Hepatic stellate cell (primary cell): ENCODE measurements at places on chromosomes 2 and 18.

GRCh38 chr2:112482309-112483041 is 519 bp downstream of the TTL start:
- peak; percentile 64 for DNase-seq

GRCh38 chr2:146762786-146763185 is 1082.0 kb upstream of the ACVR2A start:
- no peak for DNase-seq

DNA sequence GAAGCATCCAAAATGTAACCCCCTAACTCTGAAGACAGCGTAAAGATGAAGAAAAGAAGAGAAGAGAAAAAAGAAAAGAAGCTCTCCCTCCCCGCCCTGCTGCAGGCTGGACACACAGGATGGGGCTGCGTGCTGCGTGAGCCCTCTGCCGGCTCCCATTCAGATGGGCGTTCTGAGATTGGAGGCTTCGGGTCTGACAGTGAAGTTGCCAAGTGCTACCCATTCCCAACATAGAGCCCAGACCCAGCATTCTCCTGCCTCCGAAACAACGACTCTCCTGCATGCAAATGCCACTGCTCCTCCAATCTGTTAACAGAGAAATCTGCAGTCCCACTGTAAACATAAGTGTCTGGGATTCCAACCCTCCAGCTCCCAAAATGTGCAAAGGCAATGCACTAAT is 234.9 kb downstream of the BCL11A start:
- no peak for DNase-seq

GRCh38 chr2:188786368-188786841 is 187.8 kb upstream of the COL3A1 start:
- peak; percentile 44 for DNase-seq

DNA sequence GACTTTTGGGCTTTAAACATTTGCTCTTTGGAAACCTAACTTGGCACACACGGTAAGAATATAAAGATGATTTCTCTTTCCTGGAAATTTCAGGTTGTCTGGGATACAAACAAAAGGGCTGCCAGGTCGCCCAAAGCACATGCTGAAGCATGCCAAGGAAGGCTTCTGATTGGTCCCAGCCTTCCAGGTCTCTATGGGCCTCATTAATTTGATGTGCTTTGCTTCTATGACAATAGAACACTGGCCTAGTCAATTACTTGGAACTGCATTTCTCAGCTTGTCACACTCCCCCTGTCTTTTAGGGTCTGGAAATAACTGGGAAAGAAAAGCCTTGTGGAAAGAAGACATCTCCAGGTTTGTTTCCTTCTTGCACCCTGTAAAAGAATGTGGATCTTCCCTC is 228.9 kb downstream of the ADCYAP1 start:
- DNase-seq = no peak

- DNase-seq = no peak
Observed at GRCh38 chr2:180075870-180076269, 68.8 kb upstream of the CWC22 start.

DNA sequence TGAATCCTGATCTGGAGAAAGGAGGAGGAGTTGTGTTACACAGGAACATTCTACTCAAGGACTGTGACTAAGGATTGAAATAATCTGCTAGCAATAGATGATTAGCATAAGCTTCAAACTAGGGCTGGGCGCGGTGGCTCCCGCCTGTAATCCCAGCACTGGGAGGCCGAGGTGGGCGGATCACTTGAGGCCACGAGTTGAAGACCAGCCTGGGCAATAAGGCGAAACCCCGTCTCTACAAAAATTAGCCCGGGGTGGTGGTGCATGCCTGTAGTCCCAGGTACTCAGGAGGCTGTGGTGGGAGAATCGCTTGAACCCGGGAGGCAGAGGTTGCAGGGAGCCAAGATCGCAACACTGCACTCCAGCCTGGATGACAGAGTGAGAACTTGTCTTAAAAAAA is 1.5 kb downstream of the TRMT61B start:
- DNase-seq = no peak

DNA sequence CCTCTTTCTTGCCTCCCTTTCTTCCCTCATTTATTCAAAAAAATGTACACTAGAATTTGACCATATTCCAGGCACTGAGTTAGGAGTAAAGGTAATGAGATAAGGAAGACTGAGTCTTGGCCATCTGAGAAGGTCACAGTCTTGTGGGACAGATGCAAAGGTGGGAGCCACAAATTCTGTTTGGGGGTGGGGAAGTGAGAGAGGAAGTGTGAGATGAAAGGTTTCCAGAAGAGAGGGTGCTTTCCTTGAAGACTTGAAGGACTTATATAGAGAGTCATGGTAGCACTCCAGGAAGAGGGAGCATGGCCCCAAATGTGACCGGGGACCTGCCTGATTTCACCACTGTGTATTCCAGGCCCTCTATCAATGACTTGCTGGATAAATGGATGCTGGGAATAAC is 320.6 kb downstream of the LPIN1 start:
- no peak for DNase-seq

DNA sequence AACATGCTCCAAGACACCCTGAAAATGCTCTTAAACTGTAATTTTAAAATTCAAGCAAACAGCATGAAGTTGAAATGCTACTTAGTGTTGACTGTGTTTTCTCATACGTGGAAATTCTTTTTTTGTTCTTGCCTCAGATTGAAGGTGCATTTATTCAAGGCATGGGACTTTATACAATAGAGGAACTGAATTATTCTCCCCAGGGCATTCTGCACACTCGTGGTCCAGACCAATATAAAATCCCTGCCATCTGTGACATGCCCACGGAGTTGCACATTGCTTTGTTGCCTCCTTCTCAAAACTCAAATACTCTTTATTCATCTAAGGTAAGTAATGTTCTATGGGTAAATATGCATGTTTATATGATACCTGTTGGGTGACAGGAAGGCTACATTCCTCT is 82.7 kb downstream of the AOX1 start:
- DNase-seq = no peak

DNA sequence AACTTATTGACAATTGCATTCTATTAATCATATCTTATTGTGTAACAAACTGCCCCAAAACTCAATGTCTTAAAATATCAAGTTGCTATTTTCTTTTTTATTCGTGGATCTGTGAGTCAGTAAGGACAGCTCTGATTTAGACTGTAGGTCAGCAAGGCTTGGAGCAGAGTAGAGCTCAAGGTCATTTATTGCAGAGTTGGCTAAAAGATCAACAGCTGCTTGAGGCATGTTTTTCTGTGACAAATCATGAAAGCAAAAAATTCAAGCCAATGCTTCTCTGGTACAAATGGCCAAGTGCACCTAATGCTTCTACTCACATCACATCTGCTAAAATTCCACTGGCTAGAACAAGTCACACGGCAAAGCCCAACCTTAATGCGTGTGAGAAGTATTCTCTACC is 497.7 kb upstream of the LRATD1 start:
- DNase-seq = no peak
